Purkinje cell (primary cell): ENCODE measurements at places on chromosomes 1 and 21. TPM values are rescaled to one million over a fixed set of nuclear protein-coding genes. Genes with fewer than 3 reads are reported as not detected.

Gene MCOLN3
- polyA plus RNA-seq, result not detected in 2 replicates

Gene OR2L8
- polyA plus RNA-seq, result not detected in 2 replicates

Gene FMN2
- 24.1 and 57.5 TPM in 2 replicates for polyA plus RNA-seq

Gene PTGFR
- not detected in 2 replicates for polyA plus RNA-seq

Gene NMNAT2
- 21.6 and 26.8 TPM in 2 replicates for polyA plus RNA-seq

Gene LCE2C
- not detected in 2 replicates for polyA plus RNA-seq

Gene ARMH1
- 3.7 TPM in 1 of 2 replicates, not detected in the other for polyA plus RNA-seq

Gene WNT3A
- not detected in 2 replicates for polyA plus RNA-seq

Gene C1orf141
- polyA plus RNA-seq, result not detected in 2 replicates

Gene KCNE2
- 0.31 TPM in 1 of 2 replicates, not detected in the other for polyA plus RNA-seq

Gene MSH4
- polyA plus RNA-seq, result 0.11 and 0.35 TPM in 2 replicates

Gene TMPRSS15
- not detected in 2 replicates for polyA plus RNA-seq

Gene PIP5K1A
- 2.9 and 3.3 TPM in 2 replicates for polyA plus RNA-seq

Gene KRTAP21-2
- polyA plus RNA-seq, result not detected in 2 replicates

Gene AADACL4
- polyA plus RNA-seq, result not detected in 2 replicates

Gene KRTAP11-1
- polyA plus RNA-seq, result not detected in 2 replicates

Gene ADAMTS5
- polyA plus RNA-seq, result 0.15 and 1.0 TPM in 2 replicates

Gene MASP2
- polyA plus RNA-seq, result 2.3 TPM in 1 of 2 replicates, not detected in the other

Gene LAX1
- not detected in 2 replicates for polyA plus RNA-seq

Gene LINGO4
- polyA plus RNA-seq, result 85.0 and 115 TPM in 2 replicates

Gene TENT5C
- 0.27 TPM in 1 of 2 replicates, not detected in the other for polyA plus RNA-seq

Gene EFNA4
- polyA plus RNA-seq, result not detected in 2 replicates

Gene CFH
- 0.17 and 0.44 TPM in 2 replicates for polyA plus RNA-seq

Gene TNFRSF8
- not detected in 2 replicates for polyA plus RNA-seq

Gene LEMD1
- polyA plus RNA-seq, result not detected in 2 replicates

Gene PPFIA4
- polyA plus RNA-seq, result 0.23 and 0.97 TPM in 2 replicates
